ENCODE measurements at places on chromosomes 16 and 17. TPM values are rescaled to one million over a fixed set of nuclear protein-coding genes. Genes with fewer than 3 reads are reported as not detected.

DNA sequence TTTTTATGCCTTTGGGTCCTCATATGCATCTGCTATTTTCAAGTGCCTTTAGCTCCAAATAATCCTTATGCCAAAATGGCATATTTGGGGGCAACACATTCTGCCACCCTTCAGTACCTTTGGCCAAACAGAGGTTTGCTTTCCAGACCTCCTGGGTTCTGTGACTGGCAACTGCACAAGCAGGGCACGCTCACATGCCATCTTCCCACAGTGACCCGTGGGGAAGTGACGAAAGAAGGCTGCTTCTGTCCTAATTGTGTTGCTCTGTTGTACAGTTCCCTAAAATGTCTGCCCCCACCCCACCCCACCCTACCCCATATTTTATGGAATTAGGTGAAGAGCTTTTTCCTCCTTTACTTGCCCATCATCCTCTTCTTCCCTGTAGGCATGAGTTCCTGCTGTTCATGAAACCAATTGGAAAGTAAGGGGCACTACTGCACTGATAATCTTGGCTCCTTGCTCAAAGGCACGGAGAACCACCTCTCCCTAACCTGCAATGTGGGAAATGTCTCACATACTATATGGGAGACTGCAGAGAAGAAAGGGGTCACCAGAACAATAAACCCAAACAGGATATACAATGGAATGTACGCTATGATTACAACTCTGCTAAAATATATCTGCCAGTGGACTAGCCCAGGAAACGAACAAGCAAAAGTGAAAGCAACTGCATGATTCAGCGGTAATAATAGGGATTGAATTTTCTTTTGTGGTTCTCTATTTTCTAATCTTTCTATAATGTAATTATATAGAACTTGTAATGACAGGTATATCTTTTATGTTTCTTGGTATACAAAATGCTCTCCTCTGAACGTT lies 3.3 kb upstream of the SLFN12L start:
- DNase-seq = peak; percentile 49

DNA sequence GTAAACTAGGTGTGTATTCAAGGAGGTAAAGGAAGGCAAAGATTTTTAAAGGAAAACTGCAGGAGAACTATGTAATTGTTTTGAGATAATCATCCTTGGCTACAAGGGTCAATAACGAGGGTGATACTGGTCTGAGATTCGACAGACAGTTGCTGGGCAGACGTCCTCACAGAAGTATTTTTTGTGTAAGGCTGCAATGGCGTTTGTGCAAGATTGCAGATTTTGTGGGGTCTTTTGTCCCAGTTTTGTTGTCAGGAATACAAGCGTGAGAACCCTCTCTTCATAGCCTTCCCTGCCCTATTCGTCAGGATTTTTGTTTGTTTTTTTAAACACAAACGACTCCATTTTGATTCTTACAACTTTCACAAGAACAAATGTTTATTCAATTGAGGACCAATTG lies 57.5 kb downstream of the GPR139 start:
- no peak for DNase-seq

GRCh38 chr16:4323071-4323844 lies 7.4 kb downstream of the GLIS2 start:
- DNase-seq = no peak

Gene BRCA1
- total RNA-seq = 121 TPM

Data from transverse colon (tissue), 4 donors.